AG04450 (cell line): ENCODE measurements at places on chromosomes 11 and 22.

GRCh38 chr22:38316364-38317121, 690 bp downstream of the CSNK1E start:
- no peak for DNase-seq

DNA sequence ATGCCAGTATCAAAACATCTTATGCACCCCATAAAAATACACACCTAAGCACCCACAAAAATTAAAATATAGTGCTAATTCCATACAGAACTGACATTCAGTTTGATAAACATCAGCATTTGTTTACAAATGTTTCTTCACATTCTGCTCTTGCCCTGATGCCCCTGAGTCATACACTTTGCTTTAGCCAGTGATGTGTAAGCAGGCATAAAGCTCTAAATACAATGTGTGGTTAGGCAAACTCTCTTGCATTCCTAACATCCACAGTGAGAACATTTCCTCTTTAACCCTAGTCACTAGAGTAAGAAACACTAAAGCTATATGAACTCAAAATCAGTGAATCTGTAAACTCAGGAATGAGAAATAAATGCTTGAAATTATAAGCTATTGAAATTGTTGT, 1060.7 kb downstream of the FAM181B start:
- peak; percentile 4 for DNase-seq

- DNase-seq, result no peak
Observed at GRCh38 chr11:35114906-35115687, 23.9 kb upstream of the CD44 start.

DNA sequence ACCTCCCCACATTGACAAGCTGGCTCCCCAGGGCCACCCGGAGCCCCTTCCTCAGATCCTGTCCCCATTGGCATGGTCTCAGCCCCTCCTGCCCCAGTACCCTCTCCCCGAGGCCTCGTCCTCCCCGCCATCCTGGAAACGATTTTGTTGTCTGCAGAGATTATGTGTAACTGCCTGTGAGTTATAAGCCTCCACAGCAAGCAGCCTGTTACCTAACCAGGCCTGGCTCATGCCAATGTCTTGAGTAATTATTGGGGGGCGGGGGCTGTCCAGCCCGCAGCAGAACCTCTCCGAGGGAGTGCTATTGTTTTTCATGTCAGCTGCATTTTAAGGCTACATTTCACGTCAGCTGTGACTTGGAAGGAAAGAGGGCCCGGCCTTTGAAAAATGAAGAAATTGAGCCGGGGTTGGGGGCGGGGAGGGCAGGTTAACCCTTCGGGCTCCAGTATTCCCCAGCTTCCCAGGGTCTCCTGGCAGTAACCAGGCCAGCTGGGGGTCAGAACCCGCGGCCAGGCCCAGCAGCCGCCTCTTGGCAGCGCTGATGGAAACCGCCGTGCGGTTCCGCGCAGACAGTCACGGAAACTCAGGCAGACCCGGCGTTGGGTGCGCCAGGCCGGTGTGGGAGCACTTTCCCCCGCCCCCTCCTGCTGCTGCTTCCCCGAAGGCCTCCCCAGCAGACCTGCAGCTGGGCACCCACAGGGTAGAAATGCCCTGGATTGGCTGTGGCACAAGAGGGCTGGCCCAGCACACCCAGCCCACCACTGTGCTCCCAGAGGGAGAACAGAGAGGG, 59.5 kb downstream of the CDKN1C start:
- peak; percentile 91 for DNase-seq

DNA sequence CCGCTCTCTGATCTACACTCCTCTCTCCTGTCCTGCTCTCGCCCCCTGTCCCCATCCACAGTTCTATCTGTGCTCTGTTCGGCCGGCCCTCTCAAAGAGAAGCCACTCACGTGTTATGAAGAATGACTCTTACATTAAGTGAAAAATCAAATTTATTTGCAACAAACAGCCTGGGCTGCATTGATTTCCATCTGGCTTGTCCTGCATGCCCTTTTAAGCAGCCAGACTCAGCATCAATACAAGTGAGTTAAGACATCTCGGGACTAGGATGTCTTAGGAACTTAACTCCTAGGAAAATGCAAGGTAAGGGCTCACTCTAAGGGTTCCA, 373.5 kb downstream of the TENM4 start:
- DNase-seq, result no peak

DNA sequence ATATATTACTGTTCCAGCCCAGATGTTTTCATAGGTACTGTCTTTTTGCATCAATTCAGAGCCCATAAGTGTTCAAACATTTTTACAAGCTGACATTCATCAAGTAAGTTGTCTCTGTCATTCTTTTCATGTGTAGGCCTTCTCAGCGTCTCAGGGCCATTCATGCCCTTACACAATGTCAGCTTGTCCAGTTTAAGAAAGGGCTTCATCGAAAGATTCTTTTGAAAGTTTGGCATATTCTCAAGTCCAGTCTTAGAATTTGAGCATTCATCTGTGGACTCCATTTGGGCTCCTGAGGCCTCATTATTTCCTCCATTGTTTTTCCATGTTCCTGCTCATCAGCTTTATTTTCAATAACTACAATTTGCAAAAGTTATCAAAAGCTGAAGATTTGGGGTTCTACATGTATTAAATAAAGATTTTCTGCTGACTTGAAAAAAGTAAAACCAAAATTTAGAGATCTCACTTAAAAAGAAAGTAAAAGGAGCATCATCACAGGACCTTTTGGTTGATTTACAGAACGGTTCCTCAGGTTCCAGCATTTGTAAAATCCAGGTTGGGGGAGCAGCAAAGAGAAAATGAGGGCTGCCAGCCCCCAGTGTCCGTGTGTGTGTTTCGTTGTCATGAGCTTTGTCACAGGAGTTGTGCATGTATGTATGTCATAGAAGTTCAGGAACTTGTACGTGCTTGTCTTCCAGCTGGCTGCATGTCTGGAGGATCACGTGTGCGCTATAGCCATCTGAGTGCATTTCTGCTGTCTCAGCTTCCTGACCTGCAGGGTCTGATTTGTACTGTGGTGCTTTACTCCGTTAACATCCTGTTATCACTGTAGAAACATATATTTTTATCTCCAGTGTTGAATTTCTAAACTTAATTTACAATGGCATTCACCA, 15.6 kb downstream of the MOV10L1 start:
- DNase-seq, result no peak

DNA sequence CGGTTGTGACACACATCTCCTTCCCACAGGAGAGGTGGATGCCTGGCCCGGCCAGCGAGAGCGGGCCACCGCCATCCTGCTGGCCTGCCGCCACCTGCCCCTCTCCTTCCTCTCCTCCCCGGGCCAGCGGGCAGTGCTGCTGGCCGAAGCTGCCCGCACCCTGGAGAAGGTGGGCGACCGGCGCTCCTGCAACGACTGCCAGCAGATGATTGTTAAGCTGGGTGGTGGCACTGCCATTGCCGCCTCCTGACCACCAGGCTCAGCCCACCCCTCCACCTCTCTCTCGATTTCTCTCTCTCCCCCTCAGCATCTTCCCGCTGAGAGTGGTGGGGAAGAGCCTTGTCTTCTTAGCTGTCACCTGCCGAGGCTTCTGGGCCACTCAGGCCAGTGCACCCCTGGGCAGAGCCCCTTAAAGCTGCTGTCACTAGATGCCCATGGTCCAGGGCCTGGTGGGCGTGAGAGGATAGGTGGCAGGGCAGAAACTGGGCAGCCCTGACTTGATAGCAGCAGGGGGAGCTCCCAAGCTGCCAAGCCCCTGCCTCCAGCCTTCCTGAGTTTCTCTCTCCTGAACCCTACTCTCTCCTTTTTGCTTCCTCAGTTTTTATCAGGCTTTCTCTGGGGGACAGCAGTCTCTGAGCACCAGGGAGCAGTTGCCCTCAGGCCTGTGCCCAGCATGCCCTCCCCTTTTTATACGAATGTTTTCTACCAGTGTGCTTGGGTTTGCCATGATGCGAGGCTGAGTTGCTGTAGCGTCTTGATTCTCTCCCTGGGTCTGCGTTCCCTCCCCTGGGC, 9.3 kb downstream of the SHISA8 start:
- DNase-seq, result no peak

DNA sequence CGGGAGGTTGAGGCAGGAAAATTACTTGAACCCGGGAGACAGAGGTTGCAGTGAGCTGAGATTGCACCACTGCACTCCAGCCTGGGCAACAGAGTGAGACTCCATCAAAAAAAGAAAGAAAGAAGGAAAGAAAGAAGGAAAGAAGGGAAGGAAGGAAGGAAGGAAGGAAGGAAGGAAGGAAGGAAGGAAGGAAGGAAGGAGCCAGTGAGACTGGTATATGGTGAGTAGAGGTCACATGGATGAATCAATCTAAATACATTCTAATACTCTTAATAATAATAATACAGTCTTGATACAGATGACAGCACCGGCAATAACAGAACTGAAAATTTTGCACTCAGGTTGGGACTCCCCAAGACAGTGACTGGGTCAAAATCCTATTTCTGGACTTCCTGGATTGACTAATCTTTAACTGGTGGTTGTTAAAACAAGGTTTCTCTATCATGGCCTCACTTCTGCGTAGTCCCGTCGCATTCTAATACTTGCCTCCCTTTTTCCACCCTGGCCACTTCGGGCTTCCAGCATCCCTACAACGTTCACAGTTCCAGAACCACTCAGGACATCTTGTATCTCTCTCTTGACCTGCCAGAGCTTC, 53.5 kb upstream of the EIF3M start:
- DNase-seq, result no peak

DNA sequence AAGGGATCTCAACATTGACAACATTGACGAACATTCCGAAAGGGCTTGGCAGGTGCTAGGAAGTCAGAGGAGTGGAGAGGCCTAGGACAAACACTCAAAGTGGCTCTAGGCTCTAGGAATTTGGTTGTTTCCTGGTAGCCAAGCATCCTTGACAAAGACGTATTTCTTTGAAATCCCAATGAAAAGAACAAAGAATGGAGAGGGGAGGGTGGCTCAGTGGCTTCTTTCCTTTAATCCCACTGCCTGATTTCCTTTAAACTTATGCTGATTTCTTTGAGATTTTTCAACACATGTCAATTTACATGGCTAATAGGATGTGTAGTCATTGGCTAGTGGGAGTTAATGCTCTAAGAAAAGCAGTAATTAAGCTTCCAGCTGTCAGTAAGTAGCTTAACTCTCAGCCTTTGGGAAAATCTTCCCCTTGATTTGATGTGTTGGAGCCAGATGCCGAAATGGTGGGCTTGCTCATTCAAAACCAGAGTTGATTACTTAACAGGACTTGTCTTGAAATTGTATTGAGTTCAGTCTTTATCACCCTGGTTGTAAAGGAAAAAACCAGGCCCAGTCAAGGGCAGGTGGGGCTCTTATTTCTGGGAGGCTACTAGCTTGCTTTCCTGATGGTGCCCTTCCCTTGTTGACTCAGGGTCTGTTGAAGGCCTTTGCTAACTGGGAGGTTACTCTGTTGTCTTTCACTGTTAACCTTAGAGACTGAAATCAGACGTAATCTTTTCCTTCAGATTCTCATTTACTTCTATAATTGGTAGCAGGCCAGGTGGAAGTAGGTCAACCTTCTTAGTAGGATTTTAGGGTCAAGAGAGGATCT, 44.6 kb upstream of the SORL1-AS1 start:
- no peak for DNase-seq

- no peak for DNase-seq
Observed at GRCh38 chr11:78392854-78393253, 24.8 kb downstream of the GAB2 start.

- DNase-seq, result no peak
Observed at GRCh38 chr11:13834463-13834862, 128.1 kb upstream of the SPON1 start.

- no peak for DNase-seq
Observed at GRCh38 chr11:122160841-122161590, 45.0 kb upstream of the BLID start.

DNA sequence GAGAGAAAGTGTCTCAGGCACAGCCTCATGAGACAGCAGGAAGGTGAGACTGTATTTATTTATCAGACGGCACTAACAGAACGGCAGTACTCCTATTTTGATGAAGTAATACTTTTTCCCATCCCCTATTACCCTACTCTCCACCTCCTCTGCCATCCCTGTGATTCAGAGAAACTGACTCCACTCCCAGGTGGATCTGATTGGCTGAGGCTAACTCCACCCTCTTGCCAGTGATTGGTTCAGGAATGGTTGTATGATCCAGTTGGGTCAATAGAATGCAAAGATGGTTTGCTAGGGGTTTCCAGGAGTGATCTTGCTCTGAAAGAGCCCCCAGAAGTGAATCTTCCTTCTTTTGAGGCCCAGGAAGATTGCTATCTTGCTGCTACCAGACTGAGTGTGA, 65.9 kb upstream of the RCN1 start:
- no peak for DNase-seq

GRCh38 chr11:36141956-36142355, 147.3 kb downstream of the COMMD9 start:
- no peak for DNase-seq

DNA sequence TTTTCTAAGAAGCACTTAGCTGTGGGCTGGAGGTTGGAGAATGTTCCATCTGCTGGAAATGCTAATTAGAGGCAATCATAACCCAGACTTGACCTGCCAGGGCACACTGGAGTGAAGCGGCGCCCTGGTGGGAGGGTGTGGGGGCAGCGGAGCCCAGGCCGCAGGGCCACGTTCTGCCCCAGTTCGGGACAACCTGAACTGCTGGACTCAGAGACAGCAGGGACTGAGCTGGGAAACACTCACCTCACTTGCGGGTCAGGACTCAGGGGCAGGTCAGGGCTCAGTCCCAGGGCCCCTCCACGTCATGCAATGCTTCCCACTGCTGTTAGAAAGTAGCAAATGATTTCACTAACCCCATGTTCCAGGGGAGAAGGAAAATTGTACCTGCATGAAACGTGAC, 316.4 kb downstream of the NTM start:
- no peak for DNase-seq

- peak; percentile 60 for DNase-seq
Observed at GRCh38 chr11:19890308-19890707, 177.7 kb downstream of the NAV2 start.

GRCh38 chr11:93225662-93226061, 27.9 kb upstream of the SLC36A4 start:
- DNase-seq, result no peak

DNA sequence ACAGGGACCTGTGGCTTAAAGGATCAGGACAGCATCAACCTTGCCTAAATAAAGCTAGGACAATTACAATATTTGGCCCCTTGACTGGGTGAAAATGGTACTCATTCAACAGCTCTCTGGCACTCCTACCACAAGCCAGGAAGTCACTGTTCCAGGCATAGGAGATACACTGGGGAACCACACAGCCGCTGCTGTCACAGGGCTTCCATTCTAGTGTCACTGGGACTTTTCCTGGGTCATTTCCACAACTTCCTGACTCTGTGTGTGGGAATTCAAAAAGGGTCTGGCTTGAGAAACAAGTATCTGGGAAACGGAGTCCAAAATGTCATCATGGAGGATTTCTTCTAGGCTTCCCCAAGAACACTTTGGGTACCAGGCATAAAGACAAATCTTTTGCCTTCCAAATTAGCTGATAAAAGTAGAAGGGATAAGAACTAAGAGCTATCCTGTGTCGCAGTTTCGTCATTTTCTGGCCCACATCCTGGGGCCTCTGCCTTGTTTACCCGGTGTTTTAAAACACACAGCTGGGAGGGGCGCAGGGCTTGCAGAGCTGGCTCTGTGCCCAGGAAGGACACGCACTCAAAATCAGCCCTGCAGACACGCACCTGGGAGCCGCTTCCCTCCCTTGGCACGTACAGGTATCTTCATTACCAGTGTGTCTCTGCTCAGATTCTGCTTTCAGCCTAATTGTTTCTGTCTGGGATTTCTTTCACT, 38.0 kb downstream of the TMEM45B start:
- no peak for DNase-seq

GRCh38 chr11:125053167-125053566, 9.9 kb upstream of the SLC37A2 start:
- no peak for DNase-seq

GRCh38 chr11:120547811-120548681, 36.5 kb downstream of the GRIK4 start:
- peak; percentile 93 for DNase-seq
